ENCODE measurements at places on chromosomes 2 and 18.

DNA sequence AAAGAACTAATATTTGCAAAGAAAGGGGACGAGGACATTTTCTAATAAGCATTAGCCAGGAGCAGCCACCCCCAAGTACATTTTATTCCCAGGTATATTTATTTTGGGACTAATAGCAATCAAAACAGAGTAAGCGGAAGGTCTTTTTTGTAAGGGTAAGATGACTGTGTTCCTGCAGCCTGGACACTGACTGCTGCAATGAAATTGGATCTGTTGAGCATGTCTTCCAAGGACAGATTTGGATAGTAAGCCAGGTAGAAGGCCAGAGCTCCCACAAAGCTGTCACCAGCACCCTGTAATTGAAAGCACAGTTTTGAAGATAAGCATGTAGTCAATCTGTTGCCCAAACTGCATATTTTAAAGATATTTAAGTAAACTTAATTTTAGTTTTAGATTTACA is 10.0 kb downstream of the MRPL33 start:
- DNase-seq = no peak

GRCh38 chr2:199940373-199940772 is 14.9 kb downstream of the TYW5 start:
- peak; percentile 10 for DNase-seq

- no peak for DNase-seq
Observed at GRCh38 chr2:205561441-205561840, 120.9 kb upstream of the NRP2 start.

GRCh38 chr2:149806651-149807050 is 219.1 kb upstream of the MMADHC start:
- DNase-seq = no peak

- DNase-seq = no peak
Observed at GRCh38 chr2:61658841-61659780, 121.0 kb upstream of the XPO1 start.

Data from NCI-H2171 (cell line).